ENCODE measurements at places on chromosomes 13 and 19. TPM values are rescaled to one million over a fixed set of nuclear protein-coding genes. Genes with fewer than 3 reads are reported as not detected.

The ZNF528 gene
- 12.2 TPM for total RNA-seq

The GPR108 gene
- total RNA-seq = 53.8 TPM

The NAPSA gene
- 3.7 TPM for total RNA-seq

The RNF225 gene
- total RNA-seq = not detected

The MYPOP gene
- total RNA-seq = 3.8 TPM

The CPAMD8 gene
- total RNA-seq = 11.8 TPM

The VSTM1 gene
- not detected for total RNA-seq

The ZNF486 gene
- total RNA-seq = 3.5 TPM

The KLHL26 gene
- total RNA-seq = 9.4 TPM

The KLK4 gene
- not detected for total RNA-seq

The NXNL1 gene
- total RNA-seq = not detected

The ZNF491 gene
- total RNA-seq = 3.3 TPM

The ZNF681 gene
- total RNA-seq = 0.83 TPM

The C19orf47 gene
- 22.0 TPM for total RNA-seq

The GIPR gene
- total RNA-seq = not detected

The RBM26 gene
- 29.9 TPM for total RNA-seq

The CHAMP1 gene
- total RNA-seq = 19.9 TPM

The NKG7 gene
- 1.5 TPM for total RNA-seq

All from esophagus muscularis mucosa (tissue), 4 donors.